ENCODE measurements at places on chromosomes 3 and 15.

- DNase-seq: no peak
Measured at GRCh38 chr15:85607842-85608241, 186.9 kb downstream of the KLHL25 start.

GRCh38 chr3:51642462-51642861 is 28.6 kb upstream of the TEX264 start:
- DNase-seq: no peak

GRCh38 chr3:184727357-184728009 is 15.6 kb upstream of the MAGEF1 start:
- peak; percentile 67 for DNase-seq

GRCh38 chr15:56286213-56286612 is 42.5 kb upstream of the RFX7 start:
- DNase-seq: no peak

DNA sequence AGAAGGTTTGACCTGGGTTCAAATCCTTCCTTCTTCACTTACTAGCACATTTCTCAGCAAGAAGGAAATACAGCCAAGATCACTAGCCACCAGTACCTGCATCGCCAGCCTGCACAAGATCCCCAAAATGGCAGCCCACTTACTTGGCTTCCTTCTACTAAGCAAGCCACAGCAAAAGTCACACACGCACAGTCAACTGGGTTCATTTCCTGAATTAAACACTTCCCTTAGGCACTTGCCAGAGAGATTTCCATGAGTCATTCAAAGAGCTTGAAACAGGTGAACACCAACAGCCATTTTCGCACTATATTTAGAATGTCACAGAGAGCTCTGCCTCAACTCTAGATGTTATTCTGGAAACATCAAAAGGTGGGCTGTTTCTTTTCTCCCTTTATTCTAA is 42.6 kb downstream of the MGLL start:
- DNase-seq: peak; percentile 43

All from mucosa of gallbladder (tissue), 1 donor.